Non-pigmented ciliary epithelial cell (primary cell): ENCODE measurements at places on chromosomes 1 and 21.

DNA sequence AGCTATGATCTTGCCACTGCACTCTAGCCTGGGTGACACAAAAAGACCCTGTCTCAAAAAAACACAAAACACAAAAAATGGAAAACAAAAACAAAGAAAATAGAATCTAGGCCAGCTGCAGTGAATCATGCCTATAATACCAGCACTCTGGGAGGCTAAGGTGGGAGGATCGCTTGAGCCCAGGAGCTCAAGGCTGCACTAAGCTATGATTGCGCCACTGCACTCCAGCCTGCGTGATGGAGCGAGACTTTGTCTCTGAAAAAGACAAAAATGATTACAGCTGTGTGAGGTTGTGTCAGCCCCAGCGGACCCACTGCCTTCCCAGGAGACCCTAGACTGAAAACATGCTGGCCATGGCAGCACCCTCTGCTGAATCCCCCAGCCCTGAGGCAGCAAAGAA lies 80.2 kb upstream of the ZBTB40 start:
- no peak for DNase-seq

GRCh38 chr1:24316645-24317044 lies 2.5 kb upstream of the GRHL3 start:
- no peak for DNase-seq

- DNase-seq: no peak
Observed at GRCh38 chr1:156516821-156517220, 16.2 kb upstream of the MEF2D start.

DNA sequence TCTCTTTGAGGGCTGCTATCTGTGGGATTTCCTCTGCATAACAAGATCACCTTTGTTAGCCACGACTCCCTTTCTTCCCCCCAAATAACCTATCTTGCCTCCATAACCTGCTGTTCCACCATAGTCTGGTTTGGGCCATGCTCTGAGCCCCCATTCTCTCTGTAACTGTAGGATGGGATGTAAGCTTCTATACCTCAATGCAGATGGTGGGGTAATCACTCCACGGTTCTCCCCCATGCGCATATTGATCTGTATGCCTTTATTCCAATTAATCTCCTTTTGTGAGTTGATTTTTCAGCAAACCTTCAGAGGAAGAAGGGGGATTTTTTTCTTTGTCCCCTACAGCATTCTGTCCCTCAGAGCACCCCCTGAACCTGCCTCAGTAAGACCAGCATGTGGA lies 170.1 kb upstream of the IRF2BP2 start:
- DNase-seq: no peak

DNA sequence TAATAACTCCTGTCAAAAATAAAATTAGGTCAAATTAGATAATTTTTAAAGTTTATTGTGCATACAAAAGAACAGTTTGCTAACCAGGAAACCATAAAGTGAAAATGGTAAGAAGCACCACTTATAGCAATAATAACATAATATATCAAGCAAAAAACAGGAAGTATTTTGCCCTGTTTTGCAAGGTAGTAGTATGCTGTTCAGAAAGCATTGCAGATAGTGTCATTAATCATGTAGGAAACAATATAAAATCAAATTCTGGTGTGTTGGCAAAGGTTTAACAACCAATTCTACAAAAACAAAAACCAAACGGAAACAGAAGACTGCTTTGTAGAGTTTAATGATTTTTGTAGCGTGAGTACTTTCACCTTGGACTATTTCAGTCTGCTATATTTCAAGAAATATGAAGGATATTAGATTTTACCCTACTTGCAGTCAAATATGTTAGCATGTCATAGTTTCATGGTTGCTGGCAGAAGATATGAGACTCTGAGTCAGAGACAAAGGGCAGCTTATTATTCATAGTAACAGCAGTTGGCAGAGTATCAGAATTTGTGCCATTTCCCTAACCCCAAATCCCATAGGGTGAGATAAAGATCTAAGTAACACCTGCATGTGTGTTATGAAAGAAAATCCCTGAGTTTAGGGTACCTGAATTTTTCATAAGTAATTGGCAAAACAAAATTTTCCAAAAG lies 729.0 kb upstream of the BRINP3 start:
- no peak for DNase-seq

DNA sequence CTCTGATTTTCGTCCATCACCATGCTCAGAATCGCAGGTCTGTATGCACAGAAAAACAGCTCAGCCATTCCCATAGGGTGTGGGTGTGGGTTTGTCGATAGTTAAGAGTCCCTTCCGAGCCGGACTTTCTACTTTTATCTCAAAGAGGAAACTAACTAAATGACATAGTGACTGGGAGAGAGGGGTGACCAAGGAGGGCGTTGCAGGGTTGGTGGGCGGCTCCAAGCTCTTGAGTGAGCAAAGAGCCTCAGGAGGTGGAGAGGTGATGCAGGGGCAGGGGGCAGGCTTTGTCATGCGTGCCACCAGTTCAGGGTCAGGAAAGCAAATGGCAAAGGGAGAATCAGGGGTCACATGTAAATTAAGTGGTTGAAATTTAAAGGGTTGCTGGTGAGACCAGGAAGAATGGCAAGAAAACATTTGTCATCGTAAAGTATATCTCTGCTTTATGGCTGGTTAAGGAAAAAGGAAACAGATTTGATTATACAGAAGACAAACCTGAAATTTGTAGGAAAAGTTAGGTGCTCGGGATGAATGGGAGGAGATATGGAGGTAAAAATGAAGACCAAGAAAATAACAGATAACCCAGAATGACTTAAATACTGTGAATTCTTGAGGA lies 249.0 kb downstream of the SETD4 start:
- DNase-seq: no peak

- DNase-seq: no peak
Observed at GRCh38 chr1:200262326-200262965, 147.4 kb downstream of the ZNF281 start.

GRCh38 chr1:228739826-228740225 lies 4.5 kb downstream of the RHOU start:
- DNase-seq: no peak

DNA sequence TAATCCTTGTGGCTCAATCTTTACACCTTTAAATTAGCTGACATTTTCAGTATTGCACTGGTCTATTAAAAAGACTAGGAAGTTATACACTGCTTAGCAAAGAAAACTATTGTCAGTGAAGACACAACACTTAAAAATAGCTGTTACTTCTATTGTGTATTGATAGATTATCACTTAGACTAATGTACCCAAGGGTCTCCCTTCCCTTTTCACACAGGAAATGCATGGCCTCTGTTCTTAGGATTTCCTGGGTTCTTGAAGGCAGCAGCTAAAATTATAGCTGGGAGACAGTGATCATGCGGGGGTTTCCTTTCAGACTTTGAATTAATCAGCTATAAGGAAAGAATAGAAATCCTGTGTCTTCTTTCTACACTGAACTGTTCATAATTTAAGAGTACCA lies 12.8 kb downstream of the DIP2A start:
- DNase-seq: no peak

GRCh38 chr1:53391296-53391695 lies 63.4 kb upstream of the LRP8 start:
- no peak for DNase-seq

- DNase-seq: no peak
Observed at GRCh38 chr1:68010090-68010489, 40.3 kb downstream of the DIRAS3 start.
